ENCODE measurements at places on chromosomes 6 and 20.
A peak's percentile ranks its signal among the peaks of the same experiment; 100 is the strongest.

DNA sequence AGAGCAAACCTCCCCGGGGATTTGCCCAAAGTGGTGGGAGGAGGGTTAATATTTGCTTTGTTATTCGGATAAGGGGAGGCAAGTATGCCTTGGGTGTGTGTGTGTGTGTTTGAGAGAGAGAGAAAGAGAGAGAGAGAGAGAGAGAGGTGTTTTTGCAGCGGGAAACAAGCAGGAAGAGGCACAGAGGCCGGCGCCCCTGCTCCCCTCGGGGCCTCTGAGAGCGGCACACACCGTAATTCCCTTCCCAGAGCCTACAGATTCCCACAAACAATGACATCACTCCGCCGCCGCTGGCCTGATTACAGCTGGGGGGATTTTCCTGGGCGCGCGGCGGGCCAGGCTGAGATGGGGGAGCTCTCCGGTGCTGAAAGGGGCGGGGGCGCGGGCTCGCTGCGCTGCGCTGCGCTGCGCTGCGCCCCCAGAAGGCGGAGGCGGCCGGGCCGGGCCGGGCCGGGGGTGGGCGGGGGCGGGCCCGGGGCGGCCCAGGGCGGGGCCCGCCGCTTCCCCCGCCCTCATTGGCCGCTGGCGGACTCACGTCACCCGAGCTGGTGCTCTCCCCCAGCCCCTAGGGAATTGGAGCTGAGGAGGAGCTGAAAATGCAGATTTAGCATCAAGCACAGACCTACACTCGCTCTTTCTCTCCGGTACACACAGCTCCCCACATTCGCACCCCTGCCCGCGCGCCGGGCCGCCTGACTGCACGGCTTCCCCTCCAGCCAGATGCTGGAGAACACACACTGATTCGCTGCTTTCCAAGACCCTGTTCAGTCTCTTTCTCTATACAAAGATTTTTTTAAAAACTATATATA, at the start of gene PCSK2:
Gene PCSK2 (plus strand): TSS at position 631 of the 809 bp plus-strand sequence. CDS start 266 bp downstream, outside the sequence.
- DNase-seq, result no peak

- no peak for DNase-seq
Observed at GRCh38 chr6:107493158-107494057, 3.5 kb downstream of the SOBP start.

DNA sequence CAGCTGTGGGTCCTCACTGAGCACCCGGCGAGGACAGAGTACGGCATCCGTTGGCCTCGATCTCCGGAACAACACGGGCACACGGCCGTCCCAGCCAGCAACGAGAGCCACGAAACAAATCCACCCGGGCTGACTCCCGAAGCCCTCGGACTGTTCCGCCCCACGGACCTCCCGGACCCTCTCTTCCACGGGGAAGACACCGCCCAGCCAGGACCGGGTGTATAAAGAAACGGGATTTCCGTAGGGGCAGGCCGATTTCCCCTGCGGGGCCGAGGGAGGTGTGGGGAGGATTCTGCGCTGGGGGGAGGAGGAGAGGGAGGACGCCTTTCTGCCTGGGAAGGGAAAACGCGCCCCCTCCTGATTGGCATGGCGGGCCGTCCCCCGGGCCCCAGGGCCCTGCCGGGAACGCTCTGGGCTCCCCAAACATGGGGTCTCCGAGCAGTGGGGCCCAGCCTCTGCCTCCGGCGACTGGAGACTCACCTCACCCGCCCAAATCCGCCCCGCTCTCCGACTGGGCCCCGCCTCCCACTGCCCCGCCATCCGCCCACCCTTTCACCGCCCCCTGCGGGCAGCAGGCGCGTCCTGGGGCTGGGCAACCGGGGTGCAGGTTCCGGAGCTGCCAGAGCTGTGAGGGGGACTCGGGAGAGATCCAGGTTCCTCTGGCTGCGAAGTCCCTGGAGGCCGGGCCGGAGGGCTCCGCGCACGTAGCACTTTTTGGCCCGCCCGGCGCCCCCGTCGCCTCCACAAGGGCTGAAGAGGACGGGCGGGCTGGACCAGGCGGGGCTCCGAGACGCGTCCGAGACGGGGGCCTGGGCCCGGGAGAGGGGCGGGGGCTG, 679 bp upstream of the PPDPF start:
- peak; percentile 45 for DNase-seq

GRCh38 chr6:97497713-97498331, 214.8 kb upstream of the MMS22L start:
- no peak for DNase-seq

GRCh38 chr6:140758169-140758877, 1374.4 kb upstream of the GJE1 start:
- no peak for DNase-seq

GRCh38 chr6:15901141-15902115, 227.5 kb upstream of the MYLIP start:
- DNase-seq, result no peak

DNA sequence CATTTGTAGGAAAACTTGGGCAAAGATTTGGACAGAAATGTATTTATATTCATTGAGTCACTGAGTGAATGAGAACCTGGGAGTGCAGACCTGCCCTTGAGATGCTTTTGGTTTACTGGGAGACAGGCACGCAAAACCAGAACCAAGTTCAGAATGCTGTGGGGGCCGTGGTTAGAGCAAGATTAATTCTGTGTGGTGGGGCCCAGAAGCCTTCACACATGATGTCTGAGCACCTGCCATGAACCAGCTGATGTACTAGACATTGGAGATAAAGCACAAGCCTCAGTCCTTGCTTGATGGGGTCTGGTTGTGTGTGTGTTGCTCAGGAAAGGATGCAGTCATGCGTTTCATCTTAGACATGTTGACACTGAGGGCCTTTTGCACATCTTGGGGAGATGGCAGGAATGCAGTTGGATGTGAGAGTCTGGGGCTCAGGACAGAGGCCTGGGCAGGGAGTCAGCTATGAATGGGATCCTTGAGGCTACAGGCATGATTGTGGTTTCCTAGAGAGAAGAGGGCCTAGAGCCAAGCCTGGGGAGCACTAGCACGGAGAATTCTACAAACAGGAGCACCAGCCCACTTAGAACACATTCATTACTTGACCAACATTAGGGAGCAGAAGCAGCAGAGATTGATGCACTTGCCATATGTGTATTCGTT, 114.3 kb upstream of the TMEM181 start:
- no peak for DNase-seq

- DNase-seq, result no peak
Observed at GRCh38 chr20:37890643-37891042, 12.3 kb upstream of the VSTM2L start.

DNA sequence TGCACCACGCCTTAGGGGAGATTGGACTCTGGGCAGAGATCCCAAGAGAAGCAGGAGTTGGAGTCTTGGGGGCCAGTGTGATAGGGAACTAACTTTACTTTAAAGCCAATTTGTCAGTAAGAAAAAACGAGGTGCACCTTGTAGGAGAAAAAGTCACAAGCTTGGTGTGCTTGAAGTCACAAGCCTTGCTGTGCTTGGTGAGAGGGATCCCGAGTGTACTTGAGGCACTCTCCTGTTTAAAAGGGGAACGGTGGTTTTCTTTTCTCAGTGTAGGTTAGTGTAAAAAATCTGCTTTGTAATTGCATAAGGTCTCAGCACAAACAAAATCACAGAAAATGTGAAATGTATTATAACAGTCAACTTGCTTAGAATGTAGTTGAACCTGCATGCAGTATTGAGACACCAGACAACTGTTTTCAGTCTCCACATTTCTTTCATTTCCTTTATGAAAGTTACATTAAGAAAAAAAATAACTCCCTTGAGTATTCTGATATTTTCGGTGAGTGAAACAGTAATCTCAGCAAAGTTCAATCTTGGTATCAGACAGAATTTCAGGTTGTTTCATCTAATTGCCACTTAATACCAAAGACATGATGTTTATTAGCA, 111.1 kb upstream of the DUSP22 start:
- DNase-seq, result no peak

- DNase-seq, result no peak
Observed at GRCh38 chr6:102114402-102114801, 720.9 kb downstream of the GRIK2 start.

DNA sequence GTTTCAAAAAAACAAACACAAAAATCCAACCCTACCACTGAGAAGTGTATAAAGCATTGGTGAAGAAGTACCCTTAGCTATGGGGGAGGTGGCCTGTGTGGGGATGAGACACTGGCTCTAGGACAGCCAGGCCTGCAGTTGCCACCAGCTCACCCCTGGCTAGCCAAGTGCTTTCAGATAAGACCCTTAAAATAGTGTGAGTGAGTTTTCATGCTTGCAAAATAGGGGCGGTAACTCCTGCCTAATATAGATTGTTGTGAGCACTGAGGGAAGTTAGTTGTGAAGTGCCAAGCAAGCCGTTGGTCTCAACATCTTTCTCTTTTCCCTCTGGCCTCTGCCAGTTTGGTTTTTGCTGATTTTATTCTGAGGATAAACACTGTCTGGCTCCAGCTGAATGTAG, 11.3 kb downstream of the PPP1R3G start:
- DNase-seq, result no peak

- no peak for DNase-seq
Observed at GRCh38 chr20:54337144-54337543, 129.3 kb downstream of the PFDN4 start.

All from activated CD8-positive, alpha-beta memory T cell treated with anti-CD3 and anti-CD28 coated beads for 48 hours (primary cell).